ENCODE measurements at places on chromosomes 7 and 10. TPM values are rescaled to one million over a fixed set of nuclear protein-coding genes. Genes with fewer than 3 reads are reported as not detected.

DNA sequence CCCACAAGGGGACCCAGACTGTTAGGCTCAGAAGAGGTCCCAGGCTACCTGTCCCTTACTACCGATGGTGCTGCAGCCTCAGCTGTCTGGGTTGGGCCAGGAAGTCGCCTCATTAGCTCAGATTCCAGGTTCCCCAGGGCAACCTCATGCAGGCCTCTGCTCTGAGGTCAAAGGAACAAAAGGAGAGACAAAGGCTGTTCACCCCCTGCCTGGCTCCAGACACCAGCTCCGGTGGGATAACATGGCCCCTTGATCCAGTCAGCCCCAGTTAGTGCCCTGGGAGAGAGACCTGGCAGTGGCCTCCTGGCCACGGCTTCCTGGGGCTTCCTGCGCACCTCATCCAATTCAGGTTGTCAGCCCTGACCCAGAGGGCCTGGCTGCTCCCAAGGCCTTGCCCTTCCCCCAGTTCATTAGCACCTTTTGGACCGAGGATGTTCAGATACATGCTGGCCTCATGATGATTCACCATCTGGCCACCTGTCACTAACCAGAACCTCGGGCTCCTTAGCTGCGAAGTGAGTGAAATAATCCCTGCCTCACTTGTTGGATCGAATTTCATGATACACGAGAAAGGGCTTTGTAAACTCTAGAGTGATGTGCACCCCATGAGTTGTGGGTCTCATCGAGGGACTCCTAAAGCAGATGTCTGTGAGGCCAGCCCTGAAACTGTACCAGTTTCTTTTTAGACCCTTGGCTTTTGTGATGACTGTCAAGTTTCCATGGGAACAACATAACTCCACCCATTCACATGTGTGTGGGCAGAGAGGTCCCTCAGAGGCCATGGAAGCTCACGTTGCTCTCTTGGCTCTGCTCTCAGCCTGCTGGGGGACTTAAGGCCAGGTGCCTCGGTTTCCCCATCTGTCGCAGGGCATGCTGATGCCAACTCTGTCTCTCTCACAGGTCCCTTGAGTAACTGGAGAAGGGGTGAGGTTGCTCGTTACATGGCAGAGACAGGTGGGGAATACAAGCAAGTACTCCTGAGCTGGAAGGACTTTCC lies 79.5 kb upstream of the PCBD1 start:
- H3K36me3 ChIP-seq: no peaks in the 10 kb centered on the region
- no peak overlapping the region for H3K4me3 ChIP-seq
- peak; percentile 32 for DNase-seq
- peaks cover 27% of the 10 kb centered on the region for H3K27me3 ChIP-seq
- no peaks in the 10 kb centered on the region for H3K4me1 ChIP-seq

The OTUD1 gene
- 14.6 TPM for total RNA-seq

The IGFBP1 gene
- not detected for total RNA-seq

DNA sequence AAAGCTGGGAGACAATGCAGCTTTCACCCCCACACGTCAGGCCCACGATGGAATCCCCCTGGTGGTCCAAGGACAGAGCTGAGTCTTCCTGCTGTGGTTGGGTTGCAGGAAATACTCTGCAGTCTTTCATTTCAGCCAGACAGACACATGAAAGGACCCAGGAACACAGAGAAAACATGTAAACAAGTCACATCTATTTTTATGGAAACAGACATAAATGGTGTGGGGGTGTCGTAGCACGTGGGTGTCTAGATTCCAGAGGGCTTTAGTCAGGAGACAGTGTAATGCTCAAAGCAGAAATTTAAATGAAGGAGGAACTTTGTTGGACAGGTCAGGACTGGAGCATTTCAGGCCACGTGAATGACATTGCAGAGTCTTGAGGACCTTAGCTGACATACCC lies 444.6 kb downstream of the SUGCT start:
- no peak for DNase-seq
- no peaks in the 10 kb centered on the region for H3K4me1 ChIP-seq
- H3K27ac ChIP-seq: no peak overlapping the region
- H3K36me3 ChIP-seq: no peaks in the 10 kb centered on the region

DNA sequence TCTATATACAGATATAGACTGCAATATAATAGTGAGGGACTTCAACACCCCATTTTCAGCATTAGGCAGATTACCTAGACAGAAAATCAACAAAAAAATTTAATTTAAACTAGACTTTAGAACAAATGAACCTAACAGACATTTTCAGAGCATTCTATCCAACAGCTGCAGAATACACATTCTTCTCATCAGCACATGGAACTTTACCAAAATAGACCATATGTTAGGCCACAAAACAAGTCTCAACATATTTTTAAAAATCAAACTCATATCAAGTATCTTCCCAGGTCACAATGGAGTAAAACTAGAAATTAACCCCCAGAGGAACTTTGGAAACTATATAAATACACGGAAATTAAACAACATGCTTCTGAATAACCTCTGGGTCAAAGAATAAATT lies 169.6 kb downstream of the MTERF1 start:
- no peak overlapping the region for H3K4me3 ChIP-seq
- DNase-seq: peak; percentile 16
- no peaks in the 10 kb centered on the region for H3K36me3 ChIP-seq
- H3K4me1 ChIP-seq: no peaks in the 10 kb centered on the region
- no peak overlapping the region for H3K27ac ChIP-seq

The RELN gene
- total RNA-seq: 0.89 TPM

The FFAR4 gene
- total RNA-seq: 1.7 TPM

- H3K4me3 ChIP-seq: no peak overlapping the region
- no peaks in the 10 kb centered on the region for H3K36me3 ChIP-seq
- H3K27me3 ChIP-seq: no peaks in the 10 kb centered on the region
- no peak for DNase-seq
Observed at GRCh38 chr10:131079314-131079713, 232.2 kb downstream of the TCERG1L start.

The VSTM4 gene
- total RNA-seq: 3.8 TPM

DNA sequence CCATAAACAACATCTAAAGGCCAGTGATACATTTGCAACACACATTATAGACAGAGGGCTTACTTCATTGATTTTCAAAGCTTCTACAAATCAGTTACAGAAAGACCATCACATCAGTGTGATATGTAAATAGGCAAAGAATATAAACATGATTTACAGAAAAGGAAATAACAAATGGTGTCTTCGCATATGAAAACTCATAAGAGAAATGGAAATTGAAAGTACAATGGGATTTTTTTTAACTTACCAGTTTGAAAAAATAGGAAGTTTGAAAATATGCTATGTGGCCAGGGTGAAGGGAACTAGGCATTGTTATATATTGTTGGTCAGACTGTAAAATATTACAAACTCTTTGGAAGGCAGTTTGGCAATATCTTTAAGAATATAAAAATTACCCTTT lies 27.3 kb downstream of the SEC23IP start:
- no peak overlapping the region for H3K27ac ChIP-seq
- no peaks in the 10 kb centered on the region for H3K4me1 ChIP-seq

The TFR2 gene
- total RNA-seq: 3.5 TPM

- no peaks in the 10 kb centered on the region for H3K36me3 ChIP-seq
- DNase-seq: no peak
- no peaks in the 10 kb centered on the region for H3K27me3 ChIP-seq
- no peak overlapping the region for H3K27ac ChIP-seq
Observed at GRCh38 chr7:148630078-148630477, 39.5 kb downstream of the C7orf33 start.

The CALML5 gene
- total RNA-seq: not detected

DNA sequence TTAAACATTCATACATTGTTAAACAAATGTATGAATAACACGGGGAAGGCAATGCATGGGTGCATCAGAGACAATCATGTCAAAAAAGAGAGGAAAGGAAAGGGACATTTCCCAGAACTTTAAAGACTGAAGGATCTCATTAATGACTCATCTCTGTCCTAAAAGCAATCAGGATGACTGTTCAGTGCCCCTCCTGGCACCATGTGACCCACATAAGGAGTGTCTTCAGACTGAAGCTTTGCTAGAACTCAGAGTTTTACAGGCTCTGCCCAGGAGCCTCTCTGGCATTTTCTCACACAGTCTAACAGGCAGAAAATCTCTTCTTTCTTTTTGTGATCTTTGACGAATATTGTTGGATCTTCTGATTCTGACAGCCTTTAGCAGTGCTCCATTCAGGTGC lies 315.3 kb downstream of the OTUD1 start:
- no peaks in the 10 kb centered on the region for H3K36me3 ChIP-seq
- no peak overlapping the region for H3K4me3 ChIP-seq
- no peaks in the 10 kb centered on the region for H3K27me3 ChIP-seq
- DNase-seq: no peak
- no peaks in the 10 kb centered on the region for H3K4me1 ChIP-seq

DNA sequence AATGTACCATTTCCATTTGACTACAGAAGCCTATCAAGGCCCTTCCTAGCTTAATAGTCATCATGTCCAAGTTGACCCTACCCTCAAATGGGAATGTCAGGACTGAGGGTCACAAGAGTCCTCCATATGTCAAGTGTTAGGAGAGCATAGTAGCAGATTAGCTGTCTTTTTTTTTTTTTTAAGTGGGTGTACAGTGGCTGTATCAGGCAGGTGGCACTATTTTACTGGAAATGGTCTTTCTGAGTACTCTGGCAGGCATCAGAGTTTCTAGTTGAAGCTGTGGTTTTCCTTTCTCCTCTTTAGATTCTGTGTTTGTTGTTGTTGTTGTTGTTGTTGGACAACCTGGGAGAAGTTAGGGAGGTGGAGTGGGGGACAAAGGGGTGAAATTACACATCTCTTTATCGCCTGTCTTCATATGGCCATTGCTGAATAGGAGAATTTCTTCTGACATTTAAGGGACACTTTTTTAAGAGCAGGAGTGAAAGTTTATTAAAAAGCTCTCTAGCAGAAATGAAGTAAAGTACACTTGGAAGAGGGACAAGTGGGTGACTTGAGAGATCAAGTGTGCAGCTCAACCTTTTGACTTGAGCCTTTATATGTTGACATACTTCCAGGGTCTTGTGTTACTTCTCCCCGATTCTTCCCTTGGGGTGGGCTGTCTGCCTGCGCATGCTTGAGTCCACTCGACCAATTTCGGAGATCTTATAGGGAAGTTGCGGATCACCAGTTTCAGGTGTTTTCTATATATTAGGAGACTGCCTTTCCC lies 104.1 kb upstream of the FOXP2 start:
- H3K4me1 ChIP-seq: no peaks in the 10 kb centered on the region
- H3K36me3 ChIP-seq: no peaks in the 10 kb centered on the region
- H3K4me3 ChIP-seq: no peak overlapping the region
- peak; percentile 6 for DNase-seq
- H3K27me3 ChIP-seq: no peaks in the 10 kb centered on the region
- no peak overlapping the region for H3K27ac ChIP-seq

The RBM17 gene
- total RNA-seq: 71.0 TPM

The CLEC2L gene
- total RNA-seq: not detected

DNA sequence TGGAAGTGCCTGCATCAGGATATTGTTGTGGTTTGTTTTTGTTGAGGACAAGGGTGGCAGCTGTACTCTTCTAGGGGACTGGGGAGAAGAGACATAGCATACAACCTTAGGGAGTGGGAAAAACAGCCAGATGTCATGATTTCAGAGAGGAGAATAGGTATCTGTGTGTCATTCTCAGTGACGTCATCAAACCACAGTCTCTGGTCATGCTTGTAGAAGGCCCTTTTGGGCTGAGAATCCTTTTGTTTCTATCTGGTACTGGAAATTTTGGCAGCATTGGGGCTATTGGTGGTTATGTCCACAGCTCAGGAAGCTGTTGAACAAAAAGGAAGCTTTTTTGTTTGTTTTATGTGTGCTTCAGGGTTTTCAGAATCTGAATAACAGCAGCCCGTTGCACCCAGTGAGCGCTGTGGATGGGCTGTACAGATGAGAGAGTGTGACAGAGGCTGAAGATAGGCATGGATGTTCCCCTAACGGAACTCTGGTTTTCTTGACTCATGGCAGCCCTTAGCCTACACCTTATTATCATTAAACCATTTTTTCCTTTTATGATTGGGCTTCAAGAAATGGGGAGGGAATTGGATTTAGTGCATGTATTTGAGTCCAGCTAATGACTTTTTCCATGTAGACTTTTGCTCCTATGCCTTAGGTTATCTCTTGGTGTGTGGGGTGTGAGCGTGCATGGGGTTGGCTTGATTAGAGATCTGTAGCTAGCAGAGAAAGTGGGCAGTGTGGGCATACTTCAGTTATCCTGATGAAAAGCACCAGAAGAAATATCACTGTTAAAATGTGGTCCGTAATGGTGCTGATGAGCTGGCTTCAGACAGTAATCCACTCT lies 65.7 kb downstream of the SND1 start:
- no peak overlapping the region for H3K4me3 ChIP-seq
- no peak overlapping the region for H3K27ac ChIP-seq
- no peak for DNase-seq
- peaks cover 62% of the 10 kb centered on the region for H3K36me3 ChIP-seq
- no peaks in the 10 kb centered on the region for H3K4me1 ChIP-seq

- no peaks in the 10 kb centered on the region for H3K27me3 ChIP-seq
- H3K27ac ChIP-seq: no peak overlapping the region
- peak; percentile 28 for DNase-seq
Observed at GRCh38 chr7:31478721-31479120, 35.2 kb upstream of the ITPRID1 start.

- H3K27me3 ChIP-seq: no peaks in the 10 kb centered on the region
- no peak overlapping the region for H3K4me3 ChIP-seq
Observed at GRCh38 chr7:148515728-148516695, 74.6 kb upstream of the C7orf33 start.

GRCh38 chr10:14616955-14617730 lies 157.6 kb downstream of the FAM107B start:
- H3K27ac ChIP-seq: no peak overlapping the region
- peaks cover 14% of the 10 kb centered on the region for H3K4me1 ChIP-seq
- H3K36me3 ChIP-seq: no peaks in the 10 kb centered on the region
- DNase-seq: no peak
- H3K4me3 ChIP-seq: no peak overlapping the region

GRCh38 chr10:103397191-103397825 lies 882 bp downstream of the PDCD11 start:
- H3K27me3 ChIP-seq: no peaks in the 10 kb centered on the region
- H3K4me3 ChIP-seq: peak overlapping the region; percentile 78
- no peak for DNase-seq
- H3K4me1 ChIP-seq: peaks cover 25% of the 10 kb centered on the region
- H3K36me3 ChIP-seq: peaks cover 47% of the 10 kb centered on the region
- H3K27ac ChIP-seq: no peak overlapping the region

All from stomach (tissue), 19 donors.